ENCODE measurements at places on chromosomes 4 and X.

GRCh38 chr4:28600958-28601357 lies 1740.3 kb downstream of the STIM2 start:
- no peak for DNase-seq

DNA sequence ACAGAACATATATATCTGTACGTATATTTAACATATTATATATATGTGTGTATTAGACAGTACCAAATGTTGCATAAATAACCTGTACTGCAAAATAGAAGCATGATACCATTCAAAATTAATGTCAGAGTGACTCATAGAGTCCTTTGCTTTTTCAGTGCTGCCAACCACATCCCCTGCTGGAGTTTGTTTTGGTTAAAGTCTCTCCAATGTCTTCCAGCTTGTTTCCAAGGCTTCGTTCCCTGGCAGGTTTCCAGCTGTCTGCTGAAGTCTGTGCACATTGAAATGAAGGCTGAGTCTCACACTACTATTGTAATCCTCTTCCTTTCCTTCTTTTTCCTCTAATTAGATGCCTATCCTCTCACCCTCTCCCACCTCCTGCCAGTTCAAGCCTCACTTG lies 14.9 kb downstream of the NRK start:
- no peak for DNase-seq

GRCh38 chr4:159023741-159024140 lies 79.1 kb upstream of the RAPGEF2 start:
- no peak for DNase-seq

DNA sequence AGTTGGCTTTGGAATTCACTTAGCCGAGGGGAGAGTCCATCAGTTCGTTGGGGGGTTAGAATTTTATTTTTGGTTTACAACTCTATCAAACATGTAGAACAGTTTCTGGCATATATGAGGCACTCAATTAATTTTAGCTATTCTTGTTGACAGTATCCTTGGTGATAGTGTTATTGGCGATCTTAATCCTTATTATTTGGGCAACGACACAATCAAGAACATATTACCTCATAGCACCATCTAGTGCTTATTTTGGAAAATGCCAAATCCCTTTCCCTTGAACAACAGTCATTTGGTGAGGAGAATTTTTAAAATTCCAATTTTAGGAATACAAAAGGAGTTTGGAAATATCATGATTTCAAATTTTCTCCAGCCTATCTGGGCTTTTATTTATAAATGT lies 17.9 kb upstream of the PGRMC1 start:
- DNase-seq, result no peak

GRCh38 chr4:31125496-31125895 lies 405.3 kb downstream of the PCDH7 start:
- DNase-seq, result no peak

DNA sequence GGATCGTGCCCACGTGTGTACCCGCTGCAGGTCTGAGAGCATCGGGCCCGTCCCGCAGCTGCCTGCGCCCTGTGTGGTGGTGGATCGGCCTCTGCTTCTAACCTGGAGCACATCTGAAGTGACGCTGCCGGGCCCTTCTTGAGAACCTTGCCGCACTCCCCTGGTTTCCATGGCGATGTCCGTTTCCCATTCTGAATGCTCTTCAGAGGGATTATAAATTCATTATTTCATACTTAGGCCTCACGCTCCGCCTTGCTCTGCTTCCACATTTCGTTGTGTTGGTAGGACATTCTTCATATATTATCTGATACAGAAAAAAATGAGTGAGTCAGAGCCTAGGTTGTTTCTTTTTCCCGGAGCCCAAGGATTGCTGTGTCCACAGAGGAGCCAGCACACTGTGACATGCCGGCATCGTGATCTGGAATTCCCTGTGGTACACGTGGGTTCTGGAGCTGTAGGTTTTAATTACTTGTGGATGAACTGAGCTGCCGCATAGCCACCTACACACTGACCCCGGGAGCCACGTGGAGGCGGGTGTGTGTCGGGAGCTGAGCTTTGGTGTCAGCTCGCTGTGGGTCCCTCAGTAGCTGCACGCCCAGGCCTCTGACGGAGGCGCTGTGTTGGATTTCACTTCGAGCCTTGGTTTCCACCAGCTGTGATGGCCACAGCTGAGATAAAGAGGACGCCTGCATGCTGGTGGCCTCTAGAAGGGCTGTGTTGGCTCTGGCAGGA lies 63.4 kb downstream of the PSAPL1 start:
- DNase-seq, result no peak

- no peak for DNase-seq
Observed at GRCh38 chr4:69589884-69590283, 49.6 kb downstream of the UGT2A2 start.

GRCh38 chr4:3184725-3185124 lies 64.2 kb upstream of the MSANTD1 start:
- DNase-seq, result no peak

DNA sequence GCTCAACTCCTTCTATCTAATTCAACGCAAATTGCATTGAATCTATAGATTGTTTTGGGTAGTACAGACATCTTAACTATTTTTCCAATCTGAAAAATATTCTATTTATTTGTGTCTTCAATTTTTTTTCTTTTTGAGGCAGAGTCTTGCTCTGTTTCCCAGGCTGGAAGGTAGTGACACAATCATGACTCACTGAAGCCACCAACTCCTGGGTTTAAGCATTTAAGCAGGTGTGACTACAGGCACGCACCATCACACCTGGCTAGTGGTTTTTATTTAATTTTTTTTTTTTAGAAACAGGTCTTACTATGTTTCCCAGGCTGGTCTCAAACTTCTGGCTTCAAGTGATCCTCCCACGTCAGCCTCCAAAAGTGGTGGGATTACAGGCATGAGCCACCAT lies 98.3 kb downstream of the GK start:
- DNase-seq, result no peak

DNA sequence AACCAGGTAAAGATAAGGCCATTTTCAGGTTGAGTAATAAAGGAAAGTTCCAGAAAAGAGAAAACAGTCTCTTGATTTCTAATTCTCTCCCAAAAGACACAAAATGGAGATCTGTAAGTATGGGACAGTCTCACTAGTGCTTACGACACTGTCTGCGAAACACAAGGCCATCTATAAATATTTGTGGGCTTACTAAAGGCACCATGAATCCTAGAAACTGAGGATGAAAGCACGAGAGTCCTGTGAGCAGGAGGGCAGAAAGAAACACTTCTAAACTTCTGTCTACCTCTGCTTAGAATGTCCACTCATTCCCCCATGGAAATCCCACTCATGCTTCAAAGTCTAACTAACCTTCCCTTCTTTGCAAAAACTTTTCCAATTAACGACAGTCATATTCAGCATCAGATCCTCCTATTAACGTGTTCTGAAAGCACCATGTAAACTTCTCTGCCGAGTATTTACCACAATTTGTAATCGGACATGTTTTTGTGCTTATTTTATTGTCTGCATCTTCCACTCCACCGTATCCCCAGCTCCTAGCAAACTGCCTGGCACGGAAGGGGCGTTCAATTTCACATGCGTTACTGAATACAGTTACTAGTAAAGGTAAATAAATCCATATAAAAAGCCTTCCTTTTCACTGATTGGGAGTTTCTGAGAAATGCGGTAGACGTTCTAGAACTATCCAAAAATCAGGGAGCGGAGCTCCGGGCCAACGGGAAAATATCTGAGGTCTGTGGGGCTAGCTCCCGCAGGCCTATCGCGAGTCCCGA lies 665 bp downstream of the PSMD10 start:
- no peak for DNase-seq

GRCh38 chr4:125484912-125485311 lies 170.2 kb downstream of the FAT4 start:
- no peak for DNase-seq

GRCh38 chr4:165351359-165352130 lies 24.1 kb downstream of the MSMO1 start:
- no peak for DNase-seq

DNA sequence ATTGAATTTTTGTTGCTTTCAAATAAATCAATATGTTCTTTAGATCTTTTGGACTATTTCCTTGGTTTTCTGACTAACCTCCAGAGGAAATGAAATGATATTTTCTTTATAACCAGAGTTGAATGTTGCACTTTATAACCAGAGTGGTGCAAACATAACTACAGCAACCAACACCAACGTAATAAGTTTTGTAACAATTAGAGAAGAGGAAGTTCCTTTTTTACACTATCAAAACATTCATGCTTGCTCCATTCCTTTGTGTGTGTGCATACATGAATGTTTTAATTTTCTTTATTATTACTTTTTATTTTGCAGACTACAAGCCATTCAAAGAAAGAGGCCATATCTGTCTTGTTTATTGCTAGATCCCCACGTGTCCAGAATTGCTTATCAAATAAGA lies 193.0 kb upstream of the PPP3CA start:
- DNase-seq, result no peak
